AG04449 (cell line): ENCODE measurements at places on chromosomes 12 and 14.

DNA sequence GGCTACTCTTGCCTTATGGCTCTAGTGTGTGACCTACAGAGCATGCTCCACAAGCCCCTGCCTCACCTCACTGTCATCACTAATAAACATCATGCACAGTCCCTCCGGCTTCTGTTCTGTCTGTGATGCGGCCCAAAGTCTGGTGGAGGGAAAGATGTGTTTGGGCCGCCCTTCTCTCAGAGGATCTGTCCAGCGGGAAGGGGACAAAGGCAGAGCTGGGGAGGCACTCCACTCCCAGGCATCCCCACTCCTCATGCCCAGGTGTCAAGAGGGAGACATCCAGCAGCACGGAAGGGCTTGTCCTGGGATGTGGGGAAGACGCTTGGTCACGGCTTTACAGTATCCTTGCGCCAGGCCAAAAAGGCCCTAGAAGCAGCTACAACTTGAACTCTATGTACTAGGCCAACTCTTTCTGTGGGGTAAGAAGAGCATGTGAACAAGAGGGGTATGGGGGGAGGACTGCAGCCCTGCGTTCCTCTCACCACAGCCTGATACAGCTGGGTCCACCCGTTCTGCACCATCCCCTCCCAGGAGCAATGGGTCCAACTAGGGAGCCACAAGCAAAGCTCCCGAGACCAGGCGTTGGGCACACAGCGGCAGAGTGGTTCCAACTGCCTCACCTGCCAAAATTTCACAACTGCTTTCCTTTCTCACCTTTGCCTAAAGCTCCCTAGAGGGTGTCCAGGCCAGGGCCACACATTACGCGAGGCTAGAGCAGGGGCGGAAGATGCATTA lies 10.7 kb downstream of the CACNB3 start:
- no peak for DNase-seq

DNA sequence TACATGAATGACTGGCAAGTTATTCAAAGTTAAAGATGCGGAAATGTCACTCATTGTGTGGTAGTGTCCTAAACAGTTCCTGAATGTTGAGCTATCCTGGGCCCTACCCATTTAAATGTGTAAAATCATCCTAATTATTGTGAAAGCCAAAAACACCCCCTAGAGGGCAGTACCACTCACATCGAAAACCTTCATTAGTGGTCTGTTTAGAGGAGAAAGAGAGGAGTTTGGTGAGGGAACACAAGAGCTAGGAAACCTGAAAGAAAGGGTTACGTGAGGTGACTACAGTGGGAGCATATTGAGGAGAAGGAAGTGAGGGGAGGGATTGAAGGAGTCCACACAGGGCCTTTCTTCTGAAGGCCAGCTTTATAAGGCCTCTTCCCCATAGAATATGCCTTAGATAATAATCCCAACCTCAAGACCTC lies 2.5 kb upstream of the TEP1 start:
- no peak for DNase-seq

GRCh38 chr14:91021991-91022621 lies 38.3 kb downstream of the RPS6KA5 start:
- DNase-seq: no peak

- DNase-seq: no peak
These were observed 97.8 kb downstream of the SPTSSA start for GRCh38 chr14:34364201-34364600.

DNA sequence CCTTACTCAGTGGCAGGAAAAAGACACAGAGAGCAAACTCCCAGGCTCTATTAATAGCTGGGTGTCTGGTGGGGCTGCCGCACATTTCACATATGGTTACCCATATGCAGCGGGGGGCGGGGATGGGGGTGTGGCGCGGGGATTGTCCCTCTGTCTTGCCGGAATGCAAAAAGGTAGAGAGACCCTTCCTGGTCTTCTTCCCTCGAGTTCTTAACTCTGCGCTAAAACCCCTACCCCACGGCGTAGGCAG lies 1.7 kb downstream of the PRMT8 start:
- no peak for DNase-seq
